ENCODE measurements at places on chromosomes 6 and 20.

DNA sequence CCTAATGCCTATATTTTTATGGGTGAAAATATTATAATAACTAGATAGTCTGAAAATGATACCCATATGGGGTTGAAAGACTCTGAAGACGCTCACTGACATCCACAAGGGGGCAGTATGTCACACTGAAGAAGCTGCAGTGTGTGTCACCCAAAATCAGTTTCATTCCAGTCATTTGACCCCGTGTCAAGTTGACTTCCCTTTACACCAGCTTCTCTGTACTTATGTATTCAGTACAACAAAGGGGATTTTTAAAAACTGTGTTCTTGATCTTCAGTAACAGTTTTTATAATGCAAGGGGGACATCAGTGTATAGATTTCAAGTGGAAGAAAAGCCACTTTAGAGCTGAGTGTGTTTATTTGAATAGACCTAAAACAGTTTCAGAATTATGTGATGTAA lies 19.3 kb downstream of the FAXC start:
- DNase-seq: peak; percentile 11

- DNase-seq: no peak
These were observed 90.9 kb upstream of the GCM1 start for GRCh38 chr6:53239526-53239925.

GRCh38 chr6:168208854-168209253 lies 110.7 kb downstream of the DACT2 start:
- DNase-seq: no peak

DNA sequence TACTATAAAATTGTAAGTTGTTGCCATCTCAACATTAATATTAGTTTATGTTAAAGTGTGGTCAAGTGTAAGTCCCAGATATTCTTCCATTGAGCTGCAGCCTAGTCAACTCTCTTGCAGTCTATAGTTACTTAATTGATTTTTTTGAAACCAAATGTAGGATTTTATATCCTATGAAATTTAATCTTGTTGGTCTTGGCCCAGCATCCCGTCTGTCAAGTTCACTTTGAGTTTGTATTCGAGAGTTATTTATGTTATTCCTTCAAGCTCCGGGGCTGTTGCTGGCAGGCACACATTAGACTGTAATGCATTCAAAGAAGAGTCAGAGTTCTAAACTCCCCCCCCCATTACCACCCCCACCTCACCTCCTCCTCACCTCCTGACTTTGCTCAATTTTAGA lies 71.0 kb upstream of the SPACA1 start:
- no peak for DNase-seq
